Neural progenitor cell (in vitro differentiated cells): ENCODE measurements at places on chromosomes 1 and 21.

- no peaks in the 10 kb centered on the region for H3K27me3 ChIP-seq
- peak; percentile 56 for DNase-seq
- H3K36me3 ChIP-seq = no peaks in the 10 kb centered on the region
- no peak overlapping the region for H3K4me3 ChIP-seq
- no peak overlapping the region for H3K27ac ChIP-seq
Observed at GRCh38 chr1:63557365-63557987, 34.2 kb downstream of the EFCAB7 start.

DNA sequence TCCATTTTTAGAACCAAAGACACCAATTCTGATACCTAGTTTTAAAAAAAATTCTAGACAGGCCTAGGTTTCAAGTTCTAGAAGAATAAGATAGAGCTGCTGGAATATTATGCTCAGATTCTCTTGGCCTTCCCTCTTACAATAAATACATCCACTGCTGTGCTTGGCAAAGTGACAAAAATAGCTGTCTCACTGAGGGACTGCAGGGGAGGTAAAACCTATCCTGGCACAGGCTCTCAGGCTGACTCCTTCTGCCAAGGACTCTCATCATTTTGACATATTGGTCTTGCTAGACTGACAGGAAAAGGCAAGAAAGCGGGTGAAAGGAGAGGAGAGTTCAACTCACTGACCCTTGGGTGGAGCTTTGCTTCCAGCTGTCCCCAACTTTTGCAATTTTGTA is 197.0 kb upstream of the LHX8 start:
- DNase-seq = no peak
- H3K4me1 ChIP-seq = peaks cover 15% of the 10 kb centered on the region
- H3K4me3 ChIP-seq = no peak overlapping the region
- no peaks in the 10 kb centered on the region for H3K36me3 ChIP-seq
- H3K27ac ChIP-seq = no peak overlapping the region

- H3K27me3 ChIP-seq = no peaks in the 10 kb centered on the region
- no peaks in the 10 kb centered on the region for H3K36me3 ChIP-seq
- H3K4me1 ChIP-seq = no peaks in the 10 kb centered on the region
Observed at GRCh38 chr1:217586586-217586985, 44.3 kb downstream of the GPATCH2 start.

DNA sequence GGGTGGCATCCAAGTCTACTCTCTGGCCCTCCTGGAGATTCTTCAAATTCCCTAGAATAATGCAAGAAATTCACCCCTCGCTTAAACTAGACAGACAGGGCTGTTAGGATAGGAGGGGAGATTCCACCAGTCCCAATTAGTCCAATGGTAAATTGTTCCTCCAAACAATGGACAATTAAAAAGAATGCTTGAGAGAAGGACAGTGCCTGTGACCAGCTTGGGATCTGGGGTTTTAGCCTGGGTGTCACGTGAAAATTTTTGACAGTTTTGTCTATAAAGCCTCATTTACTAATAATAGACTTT is 177.7 kb upstream of the RAB4A start:
- H3K27ac ChIP-seq = no peak overlapping the region
- no peaks in the 10 kb centered on the region for H3K27me3 ChIP-seq
- no peak overlapping the region for H3K4me3 ChIP-seq
- H3K4me1 ChIP-seq = peaks cover 30% of the 10 kb centered on the region
- H3K36me3 ChIP-seq = no peaks in the 10 kb centered on the region
- DNase-seq = no peak

DNA sequence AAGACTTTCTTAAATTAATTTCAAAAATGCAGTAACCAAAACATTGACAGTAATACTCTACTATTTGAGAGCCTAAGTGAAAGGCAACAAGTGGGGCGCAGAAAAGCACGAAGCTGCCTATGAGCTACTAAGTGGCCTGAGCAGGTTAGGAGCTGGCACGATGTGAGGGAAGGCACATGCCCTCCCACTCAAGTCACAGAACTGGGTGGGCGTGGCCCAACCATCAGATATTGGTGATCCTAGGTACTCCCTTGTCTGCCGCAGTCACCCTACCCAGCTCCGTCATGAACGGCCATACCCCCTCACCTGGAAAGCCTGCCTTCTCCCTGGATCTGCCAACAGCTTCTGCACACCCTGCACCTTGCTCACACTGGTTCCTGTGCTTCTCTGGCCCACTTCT is 40.8 kb downstream of the SSBP3 start:
- no peak for DNase-seq
- no peak overlapping the region for H3K4me3 ChIP-seq
- H3K27me3 ChIP-seq = no peaks in the 10 kb centered on the region
- no peak overlapping the region for H3K27ac ChIP-seq
